ENCODE measurements at places on chromosomes 12 and 14.

DNA sequence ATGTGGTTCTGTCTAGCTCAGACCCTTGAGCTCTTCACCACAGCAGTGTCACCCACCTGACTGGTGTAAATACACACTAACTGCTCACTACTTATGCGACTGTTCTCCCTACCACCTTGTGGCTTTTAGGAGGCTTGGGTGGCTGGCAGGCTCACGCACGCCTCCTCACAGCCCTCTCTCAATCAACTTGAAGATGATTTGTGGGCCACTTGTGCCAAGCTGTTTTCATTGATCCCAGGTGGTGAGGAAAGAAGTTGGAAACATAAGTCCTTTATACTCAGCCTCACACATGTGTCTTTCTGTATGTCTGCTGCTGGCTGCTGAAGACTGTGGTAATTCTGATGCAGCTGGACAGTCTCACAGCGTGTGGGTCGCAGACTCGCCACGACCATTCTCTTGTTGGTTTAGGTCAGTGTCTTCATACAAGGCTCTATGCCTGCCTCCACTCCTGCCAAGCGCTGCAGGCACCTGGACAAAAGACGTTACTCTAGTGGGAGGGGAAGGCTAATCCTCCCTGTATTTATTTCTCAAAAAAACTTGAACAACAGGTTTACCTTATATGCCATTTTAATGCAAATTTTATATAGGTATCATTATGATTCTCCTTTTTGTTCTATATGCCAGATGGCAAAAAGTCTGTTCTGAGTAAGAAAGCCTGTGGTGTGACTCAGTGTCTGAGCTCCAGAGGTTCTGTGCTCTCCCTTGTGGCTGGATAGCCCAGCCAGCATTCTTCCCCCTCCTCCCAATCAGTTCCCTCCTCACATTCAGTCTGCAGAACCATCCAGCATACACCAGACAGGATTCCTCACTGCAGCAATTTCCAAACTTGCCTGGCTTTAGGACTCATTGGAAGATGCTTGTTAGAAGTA is 115.6 kb downstream of the DIP2B start:
- no peak overlapping the region for H3K27ac ChIP-seq
- H3K36me3 ChIP-seq, result no peaks in the 10 kb centered on the region
- peaks cover 16% of the 10 kb centered on the region for H3K4me1 ChIP-seq

DNA sequence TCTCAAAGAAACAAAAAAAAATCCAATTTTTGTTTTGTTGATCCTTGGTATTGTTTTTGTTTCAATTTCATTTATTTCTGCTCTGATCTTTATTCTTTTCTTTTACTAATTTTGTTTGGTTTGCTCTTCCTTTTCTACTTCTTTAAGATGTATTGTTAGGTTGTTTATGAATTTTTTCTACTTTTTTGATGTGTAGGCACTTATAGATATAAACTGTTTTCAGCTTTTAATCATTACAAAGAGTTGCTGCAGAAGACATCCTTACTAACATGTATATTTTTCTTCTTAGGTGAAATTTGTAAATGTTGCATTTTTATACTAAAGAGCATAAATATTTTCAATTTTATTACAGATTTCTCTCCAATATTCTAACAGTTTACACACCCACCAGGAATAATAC is 69.8 kb downstream of the KNTC1 start:
- DNase-seq, result no peak
- no peaks in the 10 kb centered on the region for H3K4me1 ChIP-seq
- no peak overlapping the region for H3K4me3 ChIP-seq

- no peaks in the 10 kb centered on the region for H3K27me3 ChIP-seq
- H3K4me1 ChIP-seq, result peaks cover 13% of the 10 kb centered on the region
- DNase-seq, result no peak
- H3K36me3 ChIP-seq, result no peaks in the 10 kb centered on the region
Observed at GRCh38 chr14:68805414-68805813, 12.5 kb upstream of the ZFP36L1 start.

DNA sequence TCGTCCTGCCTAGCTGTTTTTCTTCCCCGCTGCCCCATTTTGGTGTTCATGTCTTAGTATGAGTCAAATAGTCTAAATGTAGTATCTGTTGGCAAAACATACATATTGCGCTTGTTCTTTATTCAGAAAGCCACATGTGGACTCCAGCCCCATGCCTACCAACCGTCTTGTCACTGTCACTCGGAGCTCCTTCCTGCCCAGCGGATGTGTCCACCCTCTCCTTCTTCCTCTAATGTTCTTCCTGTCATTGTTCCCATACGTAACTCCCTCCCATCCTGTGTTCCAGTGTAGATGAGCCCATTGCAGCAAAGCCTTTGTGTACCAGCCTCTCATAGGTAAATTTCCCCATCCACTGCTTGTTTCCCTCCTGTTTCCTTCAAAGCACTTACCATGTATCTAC is 120.5 kb downstream of the TMX1 start:
- DNase-seq, result no peak
- no peak overlapping the region for H3K27ac ChIP-seq
- no peaks in the 10 kb centered on the region for H3K27me3 ChIP-seq

DNA sequence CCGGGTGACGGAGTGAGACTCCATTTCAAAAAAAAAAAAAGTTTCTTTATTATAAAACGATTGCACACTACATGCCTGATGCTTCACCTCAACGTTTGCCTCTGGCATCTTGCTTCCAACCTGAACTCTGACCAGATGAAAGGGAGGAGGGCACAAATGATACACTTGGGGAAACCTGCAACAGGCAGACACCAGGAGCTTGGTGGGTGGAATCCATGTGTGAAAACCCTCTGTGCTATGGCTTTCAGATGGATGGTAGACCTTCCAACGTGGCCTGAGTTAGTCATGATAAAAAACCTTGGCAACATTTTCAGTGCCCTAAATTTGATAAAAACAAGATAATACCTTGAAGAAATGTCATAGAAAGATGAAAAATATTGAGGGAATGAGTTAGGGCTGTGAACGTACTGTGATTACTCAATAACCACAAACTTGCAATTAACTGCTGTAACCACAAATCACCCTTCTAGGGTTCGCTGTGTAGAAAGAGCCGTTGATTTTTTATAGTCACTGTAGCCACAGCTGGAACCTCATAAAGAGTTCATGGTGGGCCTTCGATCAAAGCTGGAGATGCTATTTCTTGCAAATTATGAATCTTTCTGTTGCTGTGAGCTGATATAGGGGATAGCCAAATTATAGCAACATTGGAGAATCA is 26.1 kb upstream of the GZMB start:
- no peaks in the 10 kb centered on the region for H3K4me1 ChIP-seq
- no peaks in the 10 kb centered on the region for H3K36me3 ChIP-seq
- no peak for DNase-seq
- no peak overlapping the region for H3K27ac ChIP-seq
- H3K4me3 ChIP-seq, result no peak overlapping the region

DNA sequence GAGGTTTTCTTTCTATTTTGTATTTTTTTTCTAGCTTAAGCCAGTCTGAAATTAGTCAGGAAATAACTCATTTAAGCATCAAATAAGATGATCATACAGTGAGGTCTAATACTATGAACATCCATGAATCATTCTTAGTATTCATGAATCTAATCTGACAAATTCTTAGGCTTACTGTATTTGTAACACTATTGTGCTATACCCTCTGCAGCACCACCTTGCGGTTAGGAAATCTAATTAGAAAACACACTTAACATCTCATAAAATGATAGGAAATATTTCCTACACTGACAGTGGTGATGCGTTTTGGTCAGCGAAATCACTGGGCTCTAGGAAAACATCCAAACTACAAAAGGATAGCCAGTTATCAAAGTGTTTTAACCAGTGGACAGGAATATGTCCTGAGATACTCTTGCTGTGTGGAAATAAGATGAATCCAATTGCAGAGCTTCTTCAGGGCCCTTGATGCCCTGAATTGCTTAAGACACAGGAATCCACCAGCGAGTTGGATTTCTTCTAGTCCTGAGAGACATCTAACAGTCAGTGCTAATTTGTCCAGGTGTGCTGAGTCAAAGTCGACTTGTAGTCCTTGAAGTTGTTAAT is 109.3 kb upstream of the MYF6 start:
- no peak overlapping the region for H3K4me3 ChIP-seq
- no peak overlapping the region for H3K27ac ChIP-seq
- no peak for DNase-seq
- H3K4me1 ChIP-seq, result no peaks in the 10 kb centered on the region
- H3K36me3 ChIP-seq, result no peaks in the 10 kb centered on the region
- no peaks in the 10 kb centered on the region for H3K27me3 ChIP-seq
